GM13976 (cell line): ENCODE measurements at places on chromosomes 4 and X.

DNA sequence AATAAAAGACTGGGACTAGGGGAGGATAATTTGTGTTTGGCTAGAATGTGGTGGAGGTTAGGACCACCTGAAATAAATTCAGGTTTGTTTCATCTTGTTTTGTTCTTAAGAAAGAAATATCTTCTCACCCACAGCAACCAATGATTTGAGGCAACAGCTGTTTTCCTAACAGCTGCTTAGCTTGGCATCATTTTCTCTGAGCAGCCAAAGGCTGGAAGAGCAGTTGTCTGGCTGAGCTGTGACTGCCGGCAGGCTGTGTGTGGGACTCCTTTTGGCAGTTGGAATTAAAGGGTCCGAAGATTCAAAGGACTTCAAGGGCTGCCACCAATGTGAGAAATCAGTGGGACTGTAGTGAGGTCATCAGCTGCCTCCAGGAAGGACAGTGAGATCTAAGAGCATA is 5.0 kb downstream of the TRIM75 start:
- no peak for DNase-seq

- DNase-seq = no peak
Measured at GRCh38 chr4:169975838-169976796, 50.1 kb downstream of the MFAP3L start.

DNA sequence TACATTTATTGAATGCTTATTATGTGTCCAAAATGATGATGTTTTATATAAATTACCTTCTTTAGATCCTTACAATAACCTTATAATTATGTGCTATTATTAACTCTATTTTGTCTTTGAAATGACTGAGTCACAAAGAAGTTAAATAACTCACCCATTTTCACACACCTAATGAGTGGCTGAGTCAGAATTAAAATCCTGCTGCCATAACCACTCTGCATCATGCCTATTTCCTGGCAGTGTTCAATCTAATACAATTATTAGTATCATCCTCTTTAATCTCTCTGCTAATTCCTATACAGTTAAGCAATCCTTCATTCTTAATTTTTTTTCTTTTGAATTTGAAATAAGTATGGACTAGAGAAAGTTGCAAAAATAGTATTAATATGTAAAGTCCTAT is 342.9 kb downstream of the CFAP299 start:
- no peak for DNase-seq

GRCh38 chr4:76597423-76597979 is 162.5 kb downstream of the SHROOM3 start:
- no peak for DNase-seq

- no peak for DNase-seq
Measured at GRCh38 chr4:189092581-189092980, 848.1 kb upstream of the FRG1 start.

GRCh38 chr4:88138561-88138960 is 19.9 kb downstream of the ABCG2 start:
- no peak for DNase-seq

DNA sequence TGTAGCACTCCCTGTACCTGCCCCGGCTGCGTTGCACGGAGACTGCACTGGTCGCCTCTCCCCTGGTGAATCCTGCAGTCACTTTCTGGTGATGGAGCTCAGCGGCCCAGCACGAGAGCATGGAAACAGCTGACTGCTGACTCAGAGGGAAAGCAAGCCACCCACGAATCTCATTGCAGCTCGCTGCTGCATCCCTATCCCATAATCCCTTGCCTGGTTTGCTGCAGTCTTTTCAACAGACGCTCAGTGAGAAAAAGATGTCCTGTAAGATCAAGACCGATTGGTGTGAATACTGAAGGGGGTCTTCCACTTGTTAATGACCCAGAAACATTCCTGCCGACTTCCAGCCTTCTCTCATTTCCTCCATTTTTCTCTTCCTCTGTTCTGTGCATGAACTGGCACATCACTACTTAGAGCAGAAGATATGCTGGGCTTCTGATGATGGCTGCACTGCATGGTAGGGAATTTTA is 52.9 kb downstream of the TRIM2 start:
- DNase-seq = peak; percentile 39

DNA sequence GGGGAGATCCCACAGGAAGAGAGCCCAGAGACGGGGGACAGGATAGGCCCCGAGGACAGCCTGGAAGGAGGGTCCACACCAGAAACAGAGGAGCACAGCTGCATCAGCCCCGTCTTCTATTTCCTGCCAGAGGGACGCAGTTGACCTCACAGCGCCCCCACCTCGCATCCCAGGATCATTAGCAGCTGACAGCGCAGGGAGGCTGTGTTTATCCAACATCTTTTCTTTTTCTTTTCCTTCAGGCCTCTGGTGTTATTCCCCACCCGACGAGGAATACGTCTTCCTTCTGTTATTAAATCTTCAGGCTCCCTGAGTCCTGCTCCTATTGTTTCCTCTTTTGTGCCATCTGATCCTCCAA is 75.4 kb downstream of the DCHS2 start:
- DNase-seq = no peak

DNA sequence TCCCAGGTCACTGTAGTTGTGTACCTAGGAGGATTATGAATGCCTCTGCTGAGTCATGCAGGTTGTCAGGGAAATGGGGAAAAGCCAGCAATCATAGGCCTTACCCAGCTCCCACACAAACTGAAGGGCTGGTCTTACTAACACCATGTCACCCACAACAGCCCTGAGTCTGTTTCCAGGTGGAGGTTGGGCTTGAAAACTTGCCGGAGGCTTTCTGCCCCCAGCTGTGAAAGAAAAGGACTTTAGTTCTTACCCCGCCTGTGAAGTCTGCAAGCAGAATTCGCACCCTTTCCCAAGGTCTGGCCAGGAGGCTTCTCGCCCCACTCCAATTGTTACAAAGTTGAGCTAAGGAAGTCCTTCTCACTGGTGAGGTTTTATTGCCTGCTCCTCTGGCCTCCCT is 143.9 kb downstream of the RPS6KA6 start:
- DNase-seq = no peak

DNA sequence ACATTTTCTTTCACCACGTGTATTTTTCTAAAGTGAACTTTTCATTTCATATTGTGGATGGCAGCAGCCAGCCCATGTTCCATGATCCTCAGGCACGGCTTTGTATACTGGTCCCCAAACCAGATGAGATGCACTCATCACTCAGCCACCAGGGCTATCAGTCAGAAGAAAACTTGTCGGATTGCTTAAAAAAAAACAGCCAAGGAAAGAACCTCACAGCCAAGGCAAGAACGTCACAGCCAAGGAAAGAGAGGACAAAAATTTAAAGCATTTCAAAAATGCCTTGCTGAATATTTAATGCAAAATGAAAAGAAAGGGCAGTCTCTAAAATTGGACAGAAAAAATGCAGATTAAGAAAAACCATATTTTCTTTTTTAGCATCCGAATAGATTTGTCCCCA is 333.3 kb downstream of the PDGFC start:
- DNase-seq = no peak

- DNase-seq = peak; percentile 8
Measured at GRCh38 chr4:122458625-122459024, 2.1 kb upstream of the IL2 start.

DNA sequence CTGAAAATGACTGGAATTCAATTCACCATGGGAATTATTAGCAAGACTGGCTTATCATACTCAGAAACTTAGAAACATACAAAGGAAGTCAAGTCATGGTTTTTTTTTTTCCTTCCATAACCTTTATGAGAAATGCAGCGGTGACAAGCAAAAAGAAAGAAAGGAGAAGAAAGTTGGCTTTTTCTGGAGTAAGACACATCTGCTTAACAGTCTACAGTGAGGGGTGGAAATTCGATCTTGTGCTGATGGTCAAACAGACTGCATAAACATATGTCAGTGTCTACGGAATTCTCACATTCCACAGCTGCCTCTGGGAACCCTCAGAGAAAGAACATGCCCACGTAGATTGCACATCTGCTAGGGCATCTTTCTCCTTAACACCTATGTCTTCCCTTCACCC is 54.6 kb downstream of the PROM1 start:
- DNase-seq = no peak

DNA sequence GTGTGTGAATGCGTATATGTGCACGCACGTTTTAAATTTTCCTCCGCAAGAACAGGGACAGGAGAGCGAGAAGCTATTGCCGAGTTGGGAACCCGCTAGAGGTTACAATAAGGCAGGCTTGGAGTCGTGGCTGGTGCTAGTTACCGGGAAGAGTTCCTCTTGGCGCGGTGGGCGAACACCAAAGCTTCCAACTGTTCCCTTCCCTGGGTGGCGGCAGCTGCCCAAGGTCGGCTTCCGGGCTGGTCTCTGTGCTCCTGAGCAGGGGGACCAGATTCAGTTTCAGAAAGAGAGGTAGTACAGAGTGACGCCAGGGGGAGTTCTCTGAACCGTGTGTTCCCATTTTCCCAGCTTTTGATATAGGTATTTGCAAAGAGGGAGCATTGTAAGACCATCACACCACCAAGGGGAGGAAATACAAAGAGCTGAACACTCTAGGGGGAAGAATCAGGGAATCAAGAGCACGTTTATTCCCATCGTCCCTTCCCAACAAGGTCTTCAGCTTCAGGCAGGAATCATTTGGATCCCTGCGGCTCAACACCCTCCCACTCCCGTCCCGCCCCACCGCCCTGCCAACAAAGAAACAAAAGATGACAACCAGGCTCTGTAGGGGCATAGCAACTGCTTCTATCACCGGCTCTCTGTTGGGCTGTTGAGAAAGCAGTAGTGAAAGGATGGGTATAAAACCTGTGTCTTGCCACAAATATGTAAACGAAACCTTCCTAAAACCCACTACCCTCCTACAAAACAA is 113.6 kb upstream of the TEX13C start:
- DNase-seq = peak; percentile 4

DNA sequence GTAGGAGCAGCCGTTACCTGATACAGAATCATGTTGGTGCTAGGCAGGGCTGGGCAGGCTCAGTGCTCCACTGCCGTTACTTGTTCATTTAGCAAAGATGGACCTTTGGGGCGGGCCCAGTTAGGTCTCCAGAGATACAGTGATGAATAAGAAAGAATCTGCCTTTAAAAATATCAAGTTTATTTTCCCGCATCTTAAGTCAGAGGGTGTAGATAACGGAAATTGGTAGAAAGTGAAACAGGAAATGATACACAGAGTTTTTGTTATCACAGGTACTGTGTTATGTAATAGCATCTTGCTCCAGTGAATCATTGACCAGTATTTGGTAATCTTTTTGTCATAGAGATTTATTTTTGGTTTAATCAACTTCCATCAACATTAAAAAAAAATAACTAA is 5.5 kb downstream of the TMEM131L start:
- DNase-seq = no peak

DNA sequence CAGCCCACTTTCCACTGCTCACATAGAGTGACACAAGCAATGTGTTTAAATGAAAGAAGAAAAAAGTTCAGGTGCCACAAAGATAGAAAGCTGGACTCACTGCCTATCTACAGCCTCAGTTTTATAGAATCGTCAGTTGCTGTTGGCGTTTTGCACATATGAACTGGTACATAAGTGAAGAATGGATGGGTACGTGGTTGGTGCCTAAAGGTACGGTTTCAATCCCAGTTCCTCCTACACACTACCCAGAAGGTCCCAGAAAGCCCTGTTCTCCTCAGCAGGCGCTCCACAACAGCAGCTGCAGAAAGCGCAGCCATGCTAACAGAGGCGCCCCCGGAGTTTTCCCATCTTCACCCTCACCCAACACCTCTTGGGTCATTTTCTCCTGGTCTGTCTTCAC is 23.6 kb downstream of the CHST7 start:
- DNase-seq = no peak

- no peak for DNase-seq
Measured at GRCh38 chr4:34679228-34679627, 1565.1 kb downstream of the ARAP2 start.

GRCh38 chr4:86549163-86549788 is 44.8 kb upstream of the PTPN13 start:
- no peak for DNase-seq

DNA sequence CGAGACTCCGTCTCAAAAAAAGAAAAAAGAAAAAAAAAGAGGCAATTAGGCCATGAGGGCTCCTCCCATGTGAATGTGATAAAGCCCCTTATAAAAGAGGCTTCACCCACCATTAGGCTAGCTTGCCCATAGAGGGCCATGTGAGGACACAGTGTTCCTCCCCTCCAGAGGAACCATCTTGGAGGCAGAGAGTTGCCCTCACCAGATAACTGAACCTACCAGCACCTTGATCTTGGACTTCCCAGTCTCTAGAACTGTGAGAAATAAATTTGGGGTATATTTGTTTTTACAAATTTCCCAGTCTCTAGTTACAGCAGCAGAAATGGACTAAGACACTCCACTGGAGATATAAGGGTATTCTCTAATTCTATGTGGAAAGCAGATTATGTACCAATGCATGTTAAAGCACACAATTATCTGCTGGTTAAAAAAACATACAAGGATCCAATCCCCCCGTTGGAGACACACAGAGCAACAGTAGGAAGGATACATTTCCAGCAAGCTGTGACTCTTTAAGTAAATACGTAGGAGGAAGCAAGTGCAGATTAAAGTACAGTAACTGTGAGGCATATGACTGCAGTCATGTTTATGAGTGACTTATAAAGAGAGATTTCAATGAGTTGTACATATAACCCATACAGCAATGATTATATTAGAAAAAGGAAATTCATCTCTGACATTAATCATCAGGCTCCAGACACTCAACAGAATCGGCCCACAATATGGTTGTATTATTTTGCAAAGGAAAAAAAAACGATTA is 21.4 kb downstream of the SH3RF1 start:
- DNase-seq = no peak

- DNase-seq = no peak
Measured at GRCh38 chr4:99965674-99966350, 15.7 kb upstream of the H2AZ1 start.

- DNase-seq = peak; percentile 37
Measured at GRCh38 chr4:73589887-73590801, 30.1 kb downstream of the RASSF6 start.

DNA sequence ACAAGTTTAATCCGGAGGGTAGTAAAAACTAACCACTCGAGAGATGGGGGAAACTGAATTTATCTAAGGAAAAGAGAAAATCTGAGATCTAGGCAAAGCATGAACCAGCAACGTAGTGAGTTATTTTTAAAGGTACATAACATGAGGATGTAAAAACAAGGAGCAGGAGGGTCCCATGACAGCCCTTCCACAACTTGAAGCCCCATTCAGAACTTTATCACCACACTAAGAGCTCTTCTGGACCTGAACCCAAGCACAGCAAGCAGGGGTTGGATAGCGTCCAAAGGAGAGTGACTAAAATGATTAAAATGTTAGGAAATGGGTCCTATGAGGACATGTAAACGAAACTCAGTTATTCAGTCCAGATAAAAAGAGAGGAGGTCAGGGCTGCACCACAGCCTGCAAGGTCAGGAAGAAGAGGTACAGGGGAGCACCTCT is 16.2 kb downstream of the SH3RF1 start:
- DNase-seq = no peak

DNA sequence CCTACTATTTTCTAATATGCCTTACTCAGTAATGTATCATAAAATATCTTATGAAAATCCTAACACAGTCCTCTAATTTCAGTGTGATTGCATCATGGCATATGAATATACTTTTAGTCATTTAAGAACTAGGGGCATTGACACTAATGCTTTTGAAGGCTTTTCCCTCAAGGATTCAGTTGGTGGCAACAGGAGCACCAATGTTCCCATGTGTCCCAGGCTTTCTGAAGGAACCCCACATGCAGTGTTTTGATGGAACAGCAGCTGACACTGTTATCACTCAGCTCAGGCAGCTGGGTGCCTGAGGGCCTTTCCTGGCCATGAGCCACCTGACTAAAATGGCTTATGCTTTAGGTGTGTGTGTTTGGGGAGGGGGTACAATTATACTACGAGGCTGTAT is 348.3 kb downstream of the ARHGAP24 start:
- no peak for DNase-seq

GRCh38 chr4:83828601-83829000 is 292.7 kb downstream of the GPAT3 start:
- no peak for DNase-seq
